M059J (cell line): ENCODE measurements at places on chromosomes 11 and 22. TPM values are rescaled to one million over a fixed set of nuclear protein-coding genes. Genes with fewer than 3 reads are reported as not detected.

DNA sequence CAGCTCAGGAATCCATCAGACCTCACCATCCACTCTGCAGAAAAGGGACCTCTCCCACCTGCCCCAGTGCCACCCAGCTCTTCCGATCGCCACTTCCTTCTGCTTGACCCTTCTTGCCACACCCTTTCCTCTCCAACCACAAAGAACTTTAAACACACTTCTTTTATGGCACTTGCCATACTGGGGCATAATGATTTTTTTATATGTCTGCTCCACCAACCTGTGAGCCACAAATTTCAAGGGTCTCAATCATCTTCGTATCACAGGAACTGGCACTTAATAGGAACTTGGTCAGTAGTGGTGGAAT is 11.7 kb upstream of the MYH9 start:
- no peak for DNase-seq

ARHGEF17 gene
- total RNA-seq = 6.0 and 17.5 TPM in 2 replicates

DNA sequence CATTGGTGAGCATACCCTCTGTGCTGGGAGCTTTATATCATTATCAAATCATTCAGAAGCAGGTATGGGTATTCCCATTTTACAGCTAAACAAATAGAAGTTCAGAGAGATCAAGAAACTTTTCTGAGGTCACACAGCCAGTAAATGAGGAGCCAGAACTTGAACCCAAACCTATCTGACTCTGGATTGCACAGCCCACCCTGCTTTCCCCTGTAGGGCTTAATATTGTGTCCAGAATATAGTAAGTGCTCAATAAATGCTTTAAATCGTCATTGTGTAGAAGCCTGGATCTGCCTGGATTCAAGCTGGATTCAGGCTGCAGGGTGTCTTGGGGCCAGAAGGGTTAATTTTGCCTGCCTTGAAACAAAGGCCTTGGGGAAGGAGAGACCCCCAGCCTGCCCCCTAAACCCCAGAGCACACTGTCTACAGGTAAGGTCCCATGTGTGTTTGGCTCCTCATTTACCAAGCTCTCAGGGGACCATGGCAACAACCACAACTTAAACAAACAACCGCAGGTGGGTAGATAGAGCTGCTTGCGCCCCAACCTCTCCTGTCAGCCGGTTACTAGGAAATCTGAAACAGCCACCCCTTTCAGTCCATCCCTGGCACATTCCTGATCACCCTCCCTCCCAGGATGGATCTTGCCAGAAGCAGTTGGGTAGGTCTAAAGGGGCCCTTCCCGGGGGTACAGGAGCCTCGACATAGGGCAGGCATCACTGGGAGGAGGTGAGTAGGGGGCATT is 3.0 kb upstream of the SEC14L3 start:
- peak; percentile 51 for DNase-seq

DNA sequence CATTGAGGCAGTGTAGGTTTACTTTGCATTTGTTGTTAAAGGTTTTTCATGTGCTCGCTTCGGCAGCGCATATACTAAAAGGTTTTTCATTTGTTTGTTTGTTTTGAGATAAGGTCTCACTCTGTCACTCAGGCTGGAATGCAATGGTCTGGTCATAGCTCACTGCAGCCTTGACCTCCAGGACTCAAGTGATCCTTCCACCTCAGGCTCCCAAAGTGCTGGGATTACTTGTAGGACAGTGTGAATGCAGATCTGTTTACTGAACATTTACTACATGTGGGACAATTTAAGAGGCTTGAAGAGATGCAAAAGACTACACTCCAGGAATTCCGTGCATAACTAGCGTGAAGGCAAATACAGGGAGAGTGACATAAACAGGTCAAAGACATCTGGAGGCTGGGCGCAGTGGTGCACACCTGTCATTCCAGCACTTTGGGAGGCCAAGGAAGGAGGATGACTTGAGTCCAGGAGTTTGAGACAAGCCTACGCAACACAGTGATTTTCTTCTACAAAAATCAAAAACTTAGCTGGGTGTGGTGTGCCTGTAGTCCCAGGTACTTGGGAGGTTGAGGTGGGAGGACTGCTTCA is 34.1 kb downstream of the YPEL1 start:
- no peak for DNase-seq

ANKK1 gene
- total RNA-seq = not detected in 2 replicates

- DNase-seq = no peak
Measured at GRCh38 chr22:19687561-19688300, 26.6 kb upstream of the SEPTIN5 start.

- no peak for DNase-seq
Measured at GRCh38 chr11:83115551-83115950, 41.4 kb upstream of the PCF11 start.
